ENCODE measurements at places on chromosomes 16 and 17. TPM values are rescaled to one million over a fixed set of nuclear protein-coding genes. Genes with fewer than 3 reads are reported as not detected.

The MKS1 gene
- 12.7 TPM for total RNA-seq

The BAIAP3 gene
- total RNA-seq, result 0.49 TPM

The ITGAL gene
- total RNA-seq, result not detected

The PLA2G10 gene
- total RNA-seq, result 0.49 TPM

The FAM117A gene
- 1.00 TPM for total RNA-seq

Measured in A549 treated with Mapracorat at 1 μM for 4 hours (cell line).